ENCODE measurements at places on chromosomes 5 and 9.

GRCh38 chr5:16378762-16379161 is 86.8 kb downstream of the ZNF622 start:
- no peak for DNase-seq

GRCh38 chr5:65078331-65078730 is 309.6 kb downstream of the CWC27 start:
- DNase-seq: no peak

- DNase-seq: no peak
These were observed 420.3 kb downstream of the GABRG2 start for GRCh38 chr5:162487528-162488525.

GRCh38 chr5:58459146-58460001 is 512 bp downstream of the PLK2 start:
- no peak for DNase-seq

DNA sequence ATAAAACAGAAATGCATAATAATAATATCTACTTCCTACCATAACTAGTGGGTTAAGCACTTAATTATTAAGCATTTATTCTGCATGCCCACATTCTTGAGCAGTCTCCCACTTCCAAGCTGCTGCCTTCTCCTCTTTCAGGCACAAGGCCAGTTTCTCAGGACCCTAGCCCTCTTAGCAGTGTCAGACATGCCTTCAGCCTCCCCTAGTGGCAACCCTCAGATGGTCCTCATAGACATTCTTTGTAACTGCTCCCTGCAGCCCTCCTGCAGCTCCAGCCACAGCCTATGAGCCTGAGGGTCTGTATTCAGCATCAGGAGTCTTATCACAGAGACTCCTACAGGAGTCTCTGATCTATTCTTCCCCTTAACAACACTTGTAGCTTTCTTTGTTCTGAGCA is 3.9 kb downstream of the IL9 start:
- no peak for DNase-seq

GRCh38 chr5:172690258-172691075 is 49.4 kb downstream of the NEURL1B start:
- DNase-seq: no peak

DNA sequence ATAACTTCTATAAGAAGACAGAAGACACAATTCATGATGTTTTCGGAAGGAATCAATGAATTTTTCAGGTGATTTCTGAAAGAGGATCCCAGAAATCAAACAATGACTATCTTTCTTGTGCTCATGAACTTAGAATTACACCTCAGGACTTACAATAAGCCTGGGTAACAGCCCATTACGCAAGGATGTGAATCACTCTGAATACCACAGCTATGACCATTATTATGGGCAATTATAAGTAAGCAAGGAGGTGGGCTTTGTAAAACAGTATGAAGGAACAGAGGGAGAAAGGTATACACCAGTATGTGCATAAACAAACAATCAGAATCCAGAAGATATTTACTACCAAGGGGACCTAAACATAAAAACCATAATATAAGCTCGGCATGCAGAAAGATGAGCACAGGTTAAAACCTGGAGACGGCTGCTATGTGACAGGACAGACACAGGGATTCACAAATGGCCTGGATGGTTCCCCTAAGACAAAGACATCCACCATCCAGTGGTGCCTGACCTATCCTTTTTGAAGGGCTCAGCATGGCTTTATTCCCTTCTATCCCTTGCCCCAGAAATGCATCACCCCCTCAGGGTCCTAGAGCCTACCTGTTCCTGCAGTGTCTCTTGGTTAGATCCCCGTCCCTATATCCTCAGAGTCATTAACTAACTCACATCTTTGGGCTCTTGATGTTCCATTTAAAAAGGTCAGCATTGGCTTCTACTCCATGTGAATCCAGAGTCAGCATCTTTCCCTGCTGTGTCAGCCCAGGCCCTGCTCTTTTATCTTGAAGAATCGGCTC is 21.8 kb upstream of the PPP2CA start:
- DNase-seq: no peak

- DNase-seq: no peak
These were observed 84.2 kb upstream of the IER5L start for GRCh38 chr9:129262261-129262660.

DNA sequence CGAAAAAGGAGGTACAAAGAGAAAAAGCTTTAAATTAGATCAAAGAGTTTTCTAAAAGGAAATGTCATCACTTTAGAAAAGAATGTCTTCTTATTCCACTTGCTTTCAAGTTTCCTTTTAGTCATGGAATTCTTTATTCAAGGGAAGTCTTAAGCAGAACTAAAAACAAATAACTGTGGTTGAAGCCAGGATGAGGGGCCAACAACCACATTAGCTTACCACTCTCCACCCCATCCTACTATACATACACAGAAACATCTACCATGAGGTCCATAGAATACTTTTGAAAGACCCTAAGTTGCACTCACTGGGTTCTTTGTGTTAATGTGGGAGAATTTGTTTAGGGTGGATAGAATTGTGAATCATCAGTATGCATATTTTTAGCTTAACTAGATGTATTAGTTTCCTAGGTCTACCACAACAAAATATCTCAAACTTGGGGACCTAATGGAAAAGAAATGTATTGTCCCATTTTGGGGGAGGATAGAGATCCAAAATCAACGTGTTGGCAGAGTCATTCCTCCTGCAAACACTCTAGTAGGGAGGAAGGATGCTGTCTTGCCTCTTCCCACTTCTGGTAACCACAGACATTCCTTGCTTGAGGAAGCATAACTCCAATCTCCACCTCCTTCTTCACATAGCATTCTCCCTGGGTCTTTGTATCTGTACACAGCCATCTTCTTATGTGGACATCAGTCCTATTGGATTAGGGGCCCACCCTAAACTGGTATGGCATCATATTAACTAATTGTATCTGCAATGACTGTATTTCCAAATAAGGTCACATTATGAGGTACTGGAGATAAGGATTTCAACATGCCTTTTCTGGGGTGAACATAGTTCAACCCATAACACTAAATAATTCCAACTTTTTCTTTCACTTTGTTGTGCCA is 239.4 kb downstream of the LURAP1L start:
- no peak for DNase-seq

DNA sequence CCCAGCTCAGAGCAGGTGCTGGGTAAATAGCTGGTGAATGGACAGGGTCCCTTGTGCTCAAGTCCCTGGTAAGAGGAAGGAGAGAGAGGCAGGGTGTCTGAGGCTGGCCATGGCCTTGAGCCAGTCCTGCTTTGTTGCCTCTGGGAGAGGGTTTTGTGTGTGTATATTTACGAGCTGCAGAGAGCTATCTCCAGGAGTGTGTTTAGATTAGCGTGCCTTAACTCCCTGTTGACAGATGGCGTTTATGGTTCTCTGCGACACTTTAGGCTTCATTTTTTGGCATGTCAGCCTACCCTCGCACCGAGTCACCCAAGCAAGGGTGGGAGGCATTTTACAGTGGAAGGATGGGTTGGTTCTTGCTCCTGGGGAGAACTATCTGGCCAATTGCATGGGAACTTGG is 22.2 kb downstream of the HMCN2 start:
- no peak for DNase-seq

DNA sequence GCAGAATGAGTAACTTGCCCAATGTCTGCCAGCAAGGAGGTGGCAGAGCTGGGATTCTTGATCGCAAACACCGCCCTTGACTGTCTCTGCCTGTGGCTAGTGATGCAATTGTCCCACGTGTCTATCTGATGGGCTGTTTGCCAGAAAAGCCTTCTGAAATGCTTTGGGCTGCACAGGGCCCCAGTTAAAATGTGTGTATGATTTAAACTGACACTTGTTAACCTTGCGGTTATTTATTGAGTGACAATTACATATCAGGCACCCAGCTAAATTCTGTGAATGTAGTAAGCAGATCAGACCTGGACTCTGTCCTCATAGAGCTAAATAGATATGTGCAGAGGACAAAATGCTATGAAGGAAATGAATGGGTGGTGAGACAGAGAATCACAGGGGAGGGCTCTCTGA is 11.6 kb upstream of the IL12B start:
- peak; percentile 49 for DNase-seq

DNA sequence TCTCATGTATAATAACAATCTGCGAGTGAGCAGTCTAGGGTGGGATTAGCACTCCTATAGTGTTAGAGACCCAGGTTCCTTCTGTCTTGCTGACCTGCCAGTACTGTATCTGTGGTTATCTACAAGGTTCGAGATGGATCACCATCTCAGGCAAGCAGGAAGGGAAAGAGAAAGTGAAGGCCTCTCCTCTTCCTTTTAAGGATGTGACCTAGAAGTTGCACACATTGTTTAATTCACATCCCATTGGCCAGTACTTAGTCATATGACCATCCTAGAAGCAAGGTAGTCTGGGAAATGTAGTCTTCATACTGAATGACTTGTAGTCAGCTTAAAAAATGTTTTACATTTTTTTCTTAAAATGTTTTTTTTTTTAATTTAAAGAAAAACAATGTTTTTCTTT is 168.6 kb downstream of the CARTPT start:
- no peak for DNase-seq

DNA sequence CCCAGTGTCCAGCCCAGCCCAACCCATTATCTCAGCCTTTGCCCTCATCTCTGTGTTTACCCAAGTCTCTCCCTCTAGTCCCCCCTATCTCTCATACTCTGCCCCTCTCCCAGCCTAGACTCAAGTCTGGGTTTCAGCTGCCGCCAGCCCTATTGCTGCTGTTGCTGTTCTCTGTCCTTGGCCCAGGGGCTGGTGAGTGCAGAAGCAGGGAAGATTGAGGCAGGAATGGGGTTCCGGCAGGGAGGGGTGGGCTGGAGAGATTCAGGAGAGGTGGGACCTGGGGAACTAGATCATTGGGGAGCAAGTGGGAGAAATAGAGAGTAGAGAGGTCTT is 702 bp downstream of the TMEM8B start:
- DNase-seq: no peak

DNA sequence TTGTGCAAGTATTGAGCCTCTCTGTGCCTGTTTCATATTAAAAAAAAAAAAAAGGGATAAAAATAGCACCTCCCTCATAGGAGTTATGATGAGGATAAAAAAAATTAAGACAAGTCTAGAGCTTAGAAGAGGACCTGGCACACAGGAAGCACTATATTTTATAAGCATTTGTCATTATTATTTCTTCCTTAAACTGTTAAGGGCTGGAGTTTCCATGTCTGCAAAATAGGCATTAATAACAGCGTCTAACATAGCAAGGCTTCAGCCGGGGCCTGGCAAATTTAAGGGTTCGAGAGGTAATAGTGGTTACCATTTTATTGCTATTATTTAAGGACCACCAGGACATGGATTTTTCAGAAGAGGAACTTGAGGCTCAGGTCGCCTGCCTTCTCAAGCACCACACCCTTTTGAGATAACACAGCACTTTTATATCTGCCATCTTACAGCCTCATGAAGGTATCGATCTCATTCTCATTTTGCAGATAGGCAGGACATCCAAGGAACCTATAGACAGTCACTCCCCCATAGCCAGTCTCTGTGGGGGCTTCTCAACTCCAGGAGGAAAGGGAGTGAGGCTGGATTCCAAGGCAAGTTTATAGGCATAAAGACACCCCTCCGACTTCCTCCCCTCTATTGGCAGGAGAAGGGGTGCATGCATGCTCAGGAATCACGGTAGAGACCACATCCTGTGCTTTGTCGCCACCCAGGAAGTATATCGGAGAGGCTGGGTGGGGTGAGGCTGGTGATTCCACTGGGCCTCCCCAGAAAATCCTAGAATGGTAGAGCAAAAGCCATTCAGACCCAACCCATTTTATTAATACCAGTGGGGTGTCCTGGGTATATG is 2.4 kb downstream of the ANXA6 start:
- peak; percentile 40 for DNase-seq

DNA sequence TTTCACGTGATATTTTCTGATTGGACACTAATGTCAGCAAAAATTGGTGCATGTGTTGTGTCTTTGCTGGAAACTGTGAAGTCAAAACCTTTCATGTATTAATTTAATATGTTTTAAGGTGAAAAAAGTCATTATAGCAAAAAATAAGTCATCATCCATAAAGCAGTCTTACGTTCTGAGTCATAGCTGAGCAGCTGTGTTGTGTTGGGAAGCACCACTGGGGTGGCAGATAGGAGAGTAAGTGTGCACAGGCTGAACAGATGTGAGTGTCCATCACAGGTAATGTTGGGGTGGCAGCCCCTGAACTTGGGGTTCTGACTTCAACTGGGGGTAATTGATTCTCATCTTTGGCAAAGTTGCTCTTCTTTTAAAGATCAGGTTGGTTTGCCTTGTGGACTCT is 156.8 kb downstream of the NXNL2 start:
- no peak for DNase-seq

DNA sequence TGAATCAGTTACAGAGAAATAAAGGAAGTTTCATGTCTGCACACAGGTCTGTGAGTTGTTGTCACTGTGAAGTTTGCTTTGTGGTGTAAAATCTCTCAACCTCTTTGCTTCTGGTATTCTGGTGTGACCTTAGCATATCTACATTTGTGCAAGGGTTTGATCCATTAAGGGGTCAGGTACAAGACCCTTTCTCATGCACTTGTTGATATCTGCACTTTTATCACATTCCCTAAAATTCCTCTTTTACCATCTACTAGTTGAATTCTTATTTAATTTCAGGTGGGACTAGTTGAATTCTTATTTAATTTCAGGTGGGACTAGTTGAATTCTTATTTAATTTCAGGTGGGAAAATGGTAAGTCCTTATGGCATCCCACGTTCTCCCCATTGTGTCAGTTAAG is 306.7 kb upstream of the ZNF608 start:
- DNase-seq: no peak

DNA sequence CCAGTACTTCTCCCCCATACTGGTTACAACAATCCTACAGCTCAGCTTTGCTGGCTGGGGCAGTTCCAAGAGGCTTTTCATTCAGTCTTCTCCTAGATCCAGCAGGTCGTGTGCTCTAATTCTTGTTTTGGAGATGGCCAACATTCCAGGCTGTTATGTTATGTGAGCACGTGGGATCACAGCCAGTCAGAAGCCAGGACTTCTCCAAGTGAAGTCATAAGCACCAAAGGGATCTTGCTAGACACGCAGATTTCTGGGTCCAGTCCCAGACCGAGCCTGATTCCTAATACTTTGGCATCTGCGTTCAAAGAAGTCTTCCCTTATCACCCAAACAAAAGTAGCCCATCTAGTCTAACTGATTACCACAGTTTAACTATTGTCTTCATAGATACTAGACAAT is 1.4 kb upstream of the LARP1 start:
- DNase-seq: no peak

DNA sequence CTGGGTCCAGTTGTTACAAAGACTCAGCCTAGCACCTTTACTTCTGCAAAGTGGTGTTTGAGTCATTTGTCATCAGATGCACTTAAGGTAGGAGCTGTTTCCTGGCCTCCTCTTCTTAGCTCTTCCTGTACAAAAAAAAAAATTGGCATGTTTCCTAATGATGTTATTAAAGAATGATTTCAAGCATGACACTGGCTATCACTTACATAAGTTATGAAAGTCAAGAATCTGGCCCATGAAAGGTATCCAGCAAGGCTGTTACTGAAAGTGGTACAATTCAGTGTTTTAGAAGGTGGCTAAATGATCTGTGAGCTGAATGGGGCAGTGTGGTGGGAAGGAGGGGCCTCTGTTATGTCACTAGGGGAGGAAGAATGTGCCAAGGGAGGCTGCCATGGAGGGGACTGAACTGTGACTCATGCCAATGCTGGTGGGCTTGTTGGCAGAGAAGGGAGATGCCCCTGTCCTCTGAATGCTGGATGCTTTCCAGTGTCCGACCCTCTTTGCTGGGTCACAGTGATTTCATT is 175.1 kb upstream of the MAP1B start:
- DNase-seq: no peak

GRCh38 chr5:170372971-170373370 is 16.2 kb downstream of the KCNMB1 start:
- DNase-seq: no peak

- no peak for DNase-seq
These were observed 364.1 kb downstream of the SPOCK1 start for GRCh38 chr5:137134920-137135532.

GRCh38 chr5:172058088-172058487 is 51.6 kb upstream of the FBXW11 start:
- no peak for DNase-seq
